Stimulated activated CD4-positive, alpha-beta T cell treated with anti-CD3 and anti-CD28 coated beads, Interleukin-12 subunit alpha, Interleukin-12 subunit beta, amount 100 ng/mL, for 48 hours (primary cell): ENCODE measurements at places on chromosomes 16 and 17.

- no peak for DNase-seq
These were observed 27.2 kb upstream of the BEAN1 start for GRCh38 chr16:66399930-66400329.

- DNase-seq, result no peak
These were observed 882.8 kb upstream of the SOX9 start for GRCh38 chr17:71237903-71238538.

GRCh38 chr17:30950669-30951399 is 20.0 kb upstream of the RNF135 start:
- DNase-seq, result no peak

- no peak for DNase-seq
These were observed 170.2 kb upstream of the SALL1 start for GRCh38 chr16:51321251-51321650.

DNA sequence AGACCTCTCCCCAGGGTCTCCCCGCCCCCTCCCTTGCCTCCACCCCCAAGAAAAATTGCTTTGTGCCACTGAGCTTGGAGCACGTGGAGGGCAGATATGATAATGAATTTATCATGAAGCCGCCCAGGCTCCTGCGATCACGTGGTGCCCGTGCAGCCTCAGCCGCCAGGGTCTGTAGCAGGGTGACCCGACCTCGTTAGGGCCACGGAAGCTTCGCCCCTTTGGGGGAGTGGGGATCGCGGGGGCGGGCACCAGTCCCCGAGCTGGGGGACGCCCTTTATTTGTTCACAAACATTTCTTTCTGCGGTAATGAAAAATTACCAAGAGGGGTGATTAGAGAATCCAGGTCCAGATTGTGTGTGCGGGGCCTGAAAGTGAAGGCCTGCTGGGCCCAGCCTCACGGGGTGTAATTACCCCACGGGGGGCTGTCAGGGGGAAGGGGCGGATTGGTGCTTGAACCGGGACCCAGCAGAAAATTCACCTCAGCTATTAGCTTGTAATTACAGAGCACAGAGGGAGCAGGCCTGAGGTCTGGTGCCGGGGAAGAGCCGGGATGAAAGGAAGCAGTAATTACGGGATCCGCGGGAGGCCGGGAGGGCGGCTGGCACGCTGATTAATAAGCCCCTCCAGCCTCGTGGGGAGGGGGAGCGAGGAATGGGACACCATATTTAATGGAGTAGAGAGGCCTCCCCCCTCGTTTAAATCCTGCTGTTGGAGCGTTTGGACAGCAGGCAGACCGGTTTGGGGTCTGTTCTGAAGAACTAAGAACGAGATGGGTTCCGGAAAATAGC is 13.3 kb downstream of the GSE1 start:
- DNase-seq, result no peak

GRCh38 chr16:56990407-56991286 is 1.3 kb downstream of the NLRC5 start:
- no peak for DNase-seq

- peak; percentile 40 for DNase-seq
These were observed 2.4 kb upstream of the FOXL1 start for GRCh38 chr16:86575754-86576557.

- no peak for DNase-seq
These were observed 13.9 kb downstream of the ATP2A1 start for GRCh38 chr16:28891964-28892890.

- no peak for DNase-seq
These were observed 7.8 kb downstream of the TMEM98 start for GRCh38 chr17:32935726-32936125.

- DNase-seq, result no peak
These were observed 212.2 kb downstream of the AATF start for GRCh38 chr17:37160944-37161343.

DNA sequence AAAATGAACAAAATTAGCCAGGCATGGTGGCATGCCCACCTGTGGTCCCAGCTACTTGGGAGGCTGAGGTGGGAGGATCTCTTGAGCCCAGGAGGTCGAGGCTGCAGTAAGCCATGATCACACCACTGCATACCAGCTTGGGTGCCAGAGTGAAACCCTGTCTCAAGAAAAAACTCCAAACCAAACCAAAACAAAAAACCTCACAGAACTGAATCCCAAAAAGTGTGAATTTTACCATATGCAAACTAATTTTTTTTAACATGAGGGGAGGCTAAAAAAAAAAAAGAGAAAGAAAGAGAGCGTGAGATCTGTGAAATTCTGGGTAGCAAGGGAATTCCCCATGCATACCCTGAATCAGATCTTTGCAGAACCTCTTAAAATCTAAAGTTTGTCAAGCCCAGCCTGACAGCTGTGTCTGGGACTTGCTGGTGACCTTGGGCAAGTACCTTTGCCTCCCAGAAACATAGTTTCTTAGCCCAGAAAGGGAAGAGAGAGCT is 17.1 kb upstream of the CDH1 start:
- DNase-seq, result no peak

- peak; percentile 18 for DNase-seq
These were observed 417.1 kb downstream of the TMEM114 start for GRCh38 chr16:8173111-8173644.

- no peak for DNase-seq
These were observed 6.8 kb downstream of the PRCD start for GRCh38 chr17:76546556-76547182.

DNA sequence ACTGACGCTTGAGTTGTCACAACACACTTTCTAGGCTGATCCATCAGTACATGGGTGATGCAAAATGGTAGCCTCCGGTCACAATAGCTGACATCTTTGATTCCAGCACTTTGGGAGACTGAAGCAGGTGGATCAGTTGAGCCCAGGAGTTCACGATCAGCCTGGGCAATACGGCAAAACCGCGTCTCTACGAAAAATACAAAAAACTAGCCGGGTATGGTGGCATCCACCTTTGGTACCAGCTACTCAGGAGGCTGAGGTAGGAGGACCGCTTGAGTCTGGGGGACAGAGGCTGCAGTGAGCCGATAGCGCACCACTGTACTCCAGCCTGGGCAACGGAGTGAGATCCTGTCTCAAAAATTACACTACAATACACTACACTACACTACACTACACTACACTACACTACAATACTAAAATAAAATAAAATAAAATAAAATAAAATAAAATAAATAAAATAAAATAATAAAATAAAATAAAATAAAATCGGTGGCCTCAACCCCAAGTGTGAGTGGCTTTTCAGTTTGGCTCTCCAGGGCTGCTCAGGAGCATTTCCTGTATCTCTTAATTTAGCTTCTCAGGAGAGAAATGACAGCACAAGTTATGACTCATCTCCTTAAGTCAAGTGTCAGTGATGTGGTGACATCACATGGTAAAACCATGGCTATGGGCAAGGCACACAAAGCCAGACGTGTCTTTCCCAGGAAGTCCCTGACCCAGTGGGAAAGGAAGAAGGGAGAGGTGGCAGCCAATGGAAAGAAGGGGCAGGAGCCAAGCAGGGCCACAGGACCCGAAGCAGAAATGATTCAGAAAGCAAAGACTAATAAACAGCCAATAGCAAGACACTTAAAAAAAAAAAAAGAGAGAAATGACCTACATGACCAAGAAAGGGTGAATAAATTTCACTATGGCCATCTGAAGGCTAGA is 75.3 kb upstream of the TBC1D3K start:
- DNase-seq, result peak; percentile 5

GRCh38 chr17:41844971-41845370 is 7.3 kb downstream of the KLHL10 start:
- no peak for DNase-seq

DNA sequence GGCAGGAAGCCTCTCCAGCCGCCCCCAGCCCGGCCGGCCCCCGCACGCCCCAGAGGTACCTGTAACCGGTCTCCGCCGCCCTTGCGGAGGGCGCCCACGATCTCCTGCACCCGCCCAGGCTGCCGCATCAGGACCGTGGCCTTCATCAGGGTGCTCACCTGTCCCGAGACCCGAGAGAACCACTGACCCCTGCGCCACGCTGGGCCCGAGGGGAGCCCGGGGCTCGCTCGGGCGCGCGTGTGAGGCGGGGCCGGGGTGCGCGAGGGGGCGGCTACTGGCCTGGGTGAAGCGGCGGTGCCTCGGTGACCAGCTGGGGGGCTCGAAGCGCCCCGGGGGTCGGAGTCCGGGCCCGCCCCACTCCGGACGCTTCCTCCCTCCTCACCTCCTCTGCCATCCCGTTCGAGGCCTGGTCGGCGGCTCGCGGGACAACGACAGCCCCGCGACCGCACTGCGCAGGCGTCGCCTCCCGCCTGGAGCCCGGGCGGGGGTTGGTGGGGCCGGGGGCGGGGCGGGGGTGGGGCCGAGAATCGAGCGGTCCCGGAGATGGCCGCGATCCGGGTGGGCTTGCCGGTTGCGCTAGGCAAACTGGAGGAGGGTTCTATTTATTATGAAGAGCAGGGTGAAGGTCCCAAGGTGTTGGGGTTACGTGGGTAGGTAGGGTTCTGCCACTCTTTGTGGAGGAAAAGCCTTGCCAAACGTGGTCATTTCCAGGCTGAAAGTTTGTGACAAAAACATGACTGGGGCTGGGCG is at the start of gene NT5C3B:
Gene NT5C3B (minus strand): TSS at position 433 of the 750 bp plus-strand sequence. CDS start 39 bp downstream, at position 394.
- DNase-seq, result peak; percentile 31

- DNase-seq, result peak; percentile 78
These were observed 15.7 kb downstream of the ADAM11 start for GRCh38 chr17:44774271-44775135.

GRCh38 chr17:51941272-51941671 is 217.2 kb downstream of the CA10 start:
- no peak for DNase-seq

DNA sequence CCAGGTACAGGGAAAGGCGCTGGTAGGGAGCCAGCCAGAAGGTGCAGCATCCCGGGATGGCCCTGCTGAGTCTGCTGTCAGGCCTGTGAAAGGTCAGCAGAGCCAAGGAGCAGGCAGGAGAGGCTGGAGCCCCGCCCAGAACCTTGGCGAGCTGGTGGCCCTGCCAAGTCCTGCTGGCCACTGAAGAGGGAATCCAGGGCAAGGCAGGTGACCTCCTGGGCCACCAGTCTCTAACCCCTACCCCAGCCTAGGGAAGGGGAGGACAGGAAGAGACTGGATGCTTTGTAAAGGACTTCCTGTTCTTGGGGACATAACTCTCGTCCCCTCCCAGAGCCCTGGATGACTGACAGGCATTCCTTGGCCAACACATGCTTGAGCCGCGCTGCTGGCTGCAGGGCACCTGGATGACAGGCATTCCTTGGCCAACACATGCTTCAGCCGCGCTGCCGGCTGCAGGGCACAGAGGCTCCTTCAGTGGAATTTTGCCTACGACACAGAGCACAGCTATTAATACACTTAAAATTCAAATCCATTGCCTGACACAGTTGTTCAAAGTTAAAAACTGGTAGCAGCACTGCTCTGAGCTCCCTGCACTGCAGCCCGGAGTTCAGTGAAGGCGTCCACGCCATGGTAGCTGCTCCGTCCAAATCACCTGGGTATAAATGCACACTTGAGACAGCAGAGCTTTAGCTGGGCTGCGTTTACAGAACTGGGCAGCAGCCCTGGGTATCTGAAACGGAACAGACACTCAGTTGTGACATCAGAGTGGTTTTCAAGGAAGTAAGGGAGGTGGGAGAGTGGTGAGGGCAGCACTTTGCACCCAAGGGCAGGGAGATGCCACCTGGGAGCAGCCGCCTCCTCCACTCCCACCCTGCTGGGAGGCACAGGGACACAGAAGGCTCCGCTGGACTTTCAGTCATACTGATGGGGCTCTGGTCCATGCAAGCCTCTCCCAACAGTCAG is 2.0 kb upstream of the BRICD5 start:
- no peak for DNase-seq

GRCh38 chr16:71467810-71468209 is 5.8 kb upstream of the ZNF23 start:
- DNase-seq, result peak; percentile 22

DNA sequence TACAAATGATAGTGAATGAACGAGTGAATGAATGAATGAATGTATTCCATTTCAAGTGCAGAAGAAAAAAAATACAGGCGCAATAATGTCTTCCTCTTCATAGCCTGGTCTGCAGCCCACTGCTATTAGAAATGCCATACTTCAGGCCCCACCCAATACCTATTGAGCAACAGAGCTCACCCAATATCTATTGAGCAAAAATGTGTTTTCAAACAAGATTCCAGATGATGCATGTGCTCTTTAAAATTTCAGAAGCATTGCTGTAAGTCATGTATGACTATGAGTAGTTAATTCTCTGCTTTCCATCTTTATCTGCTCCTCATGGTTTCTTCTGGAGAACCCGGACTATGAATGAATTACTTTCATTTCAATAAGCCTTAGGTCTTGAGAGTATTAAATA is 308.2 kb downstream of the XYLT1 start:
- no peak for DNase-seq

DNA sequence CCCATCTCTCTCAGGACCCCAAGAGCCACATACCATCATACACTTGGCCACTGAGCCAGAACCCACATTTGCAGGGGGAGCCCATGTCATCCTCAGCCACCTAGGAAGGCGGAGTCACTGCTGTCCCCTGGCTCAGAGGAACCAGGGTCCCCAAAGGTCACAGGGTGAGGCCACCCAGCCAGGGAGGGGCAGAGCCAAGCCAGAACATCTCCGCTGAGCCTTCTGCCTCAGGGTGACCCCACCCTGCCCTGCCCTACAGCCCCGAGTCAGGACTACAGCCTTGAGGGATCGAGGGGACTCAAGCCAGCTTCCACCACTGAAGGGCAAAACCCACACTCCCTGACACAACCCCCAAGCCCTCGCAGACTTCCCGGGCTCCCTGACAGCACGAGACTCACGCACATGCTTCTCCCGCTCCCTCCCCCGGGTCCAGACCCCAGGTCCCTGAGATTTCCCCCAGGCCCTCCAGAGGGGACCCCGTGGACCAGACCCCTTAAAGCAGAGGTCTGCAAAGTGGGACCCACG is 17.4 kb downstream of the PIEZO1 start:
- DNase-seq, result no peak

DNA sequence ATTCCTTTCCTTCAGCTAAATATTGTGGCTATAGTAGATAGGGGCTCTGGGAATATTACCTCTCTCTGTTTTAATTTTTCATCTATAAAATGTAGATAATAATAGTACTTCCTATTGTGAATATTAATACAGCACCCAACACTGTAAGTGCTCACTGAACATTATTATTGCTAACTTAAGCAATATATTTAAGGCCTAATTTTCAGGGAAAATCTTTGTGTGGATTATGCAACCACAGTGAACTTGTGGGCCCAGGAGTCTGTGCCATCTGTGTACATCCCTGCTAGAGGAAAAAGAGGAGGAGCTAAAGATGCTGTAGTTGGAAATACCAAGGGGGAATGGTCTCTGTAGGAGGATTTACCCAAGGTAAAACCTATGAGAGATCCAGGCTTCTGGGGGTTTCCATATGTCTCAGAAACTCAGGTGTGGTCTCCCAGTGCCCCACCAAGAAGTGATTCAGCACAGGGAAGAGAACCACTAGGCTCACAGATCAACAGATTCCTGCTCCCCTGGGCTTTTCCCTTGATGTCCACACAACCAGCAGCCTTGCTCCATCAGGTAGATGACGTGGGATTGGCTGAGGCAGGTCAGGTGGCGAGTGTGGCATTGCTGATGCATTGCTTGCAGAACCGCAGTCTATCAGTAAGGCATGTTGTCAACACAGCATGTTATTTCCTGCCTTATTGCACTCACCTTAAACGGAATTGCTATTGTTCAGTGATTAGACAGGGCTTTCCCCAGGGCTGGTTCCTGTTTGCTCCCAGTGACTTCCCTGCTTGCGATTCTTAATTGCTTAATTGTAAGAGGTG is 1.6 kb upstream of the N4BP1 start:
- peak; percentile 59 for DNase-seq
